ENCODE measurements at places on chromosomes 12 and 14.

GRCh38 chr12:16719713-16720416 is 113.9 kb upstream of the LMO3 start:
- DNase-seq, result no peak

DNA sequence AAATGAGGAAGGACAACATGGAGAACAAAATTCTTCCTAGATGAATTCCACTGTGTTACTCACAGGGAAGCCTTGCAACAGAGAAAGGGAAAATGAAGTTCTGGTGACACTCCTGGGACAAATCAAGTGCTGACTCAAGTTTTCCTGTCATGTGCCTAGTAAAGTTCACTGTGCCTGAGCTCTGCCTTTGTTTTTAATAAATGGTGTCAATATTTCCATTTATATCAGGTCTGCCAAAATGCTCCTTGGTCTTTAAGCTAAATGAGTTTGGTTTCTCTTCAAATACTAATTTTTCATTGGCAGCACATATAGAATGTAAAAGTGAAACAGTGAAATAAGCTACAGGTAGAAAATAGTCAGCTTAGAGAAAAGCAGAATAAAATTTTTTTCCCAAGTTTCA is 33.0 kb downstream of the HIGD1C start:
- no peak for DNase-seq

DNA sequence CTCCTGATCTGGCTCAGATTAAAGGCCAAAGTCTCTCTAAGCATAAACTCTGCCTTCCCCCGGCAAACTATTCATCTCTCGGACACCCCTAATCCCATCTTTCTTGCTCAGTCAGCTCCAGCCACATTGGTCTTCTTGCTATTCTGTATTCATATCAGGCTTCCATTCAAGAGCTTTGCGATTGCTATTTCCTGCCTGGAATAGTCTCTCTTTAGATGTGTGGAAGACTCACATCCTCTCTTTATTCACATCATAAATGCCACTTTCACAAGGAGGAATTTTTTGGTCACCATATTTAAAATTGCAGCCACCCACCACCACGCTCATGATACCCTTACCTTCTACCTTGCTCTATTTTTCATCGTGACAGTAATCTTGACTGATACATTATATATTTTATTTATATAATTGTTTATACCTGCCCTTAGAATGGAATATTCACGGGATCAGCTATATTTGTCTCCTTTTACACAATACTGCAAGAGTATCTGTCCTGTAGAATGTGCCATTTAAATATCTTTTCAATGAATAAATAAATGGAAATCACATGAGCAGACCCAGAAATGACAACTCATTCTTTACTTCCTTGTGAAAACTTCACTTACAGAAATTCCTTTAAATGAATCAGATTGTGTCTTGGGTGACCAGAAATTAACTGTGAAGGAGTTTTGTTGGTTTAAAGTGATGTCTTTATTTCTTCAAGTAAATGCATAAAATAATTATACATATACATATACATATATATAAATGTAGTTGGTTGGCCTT is 780.6 kb upstream of the FLRT2 start:
- DNase-seq, result no peak

DNA sequence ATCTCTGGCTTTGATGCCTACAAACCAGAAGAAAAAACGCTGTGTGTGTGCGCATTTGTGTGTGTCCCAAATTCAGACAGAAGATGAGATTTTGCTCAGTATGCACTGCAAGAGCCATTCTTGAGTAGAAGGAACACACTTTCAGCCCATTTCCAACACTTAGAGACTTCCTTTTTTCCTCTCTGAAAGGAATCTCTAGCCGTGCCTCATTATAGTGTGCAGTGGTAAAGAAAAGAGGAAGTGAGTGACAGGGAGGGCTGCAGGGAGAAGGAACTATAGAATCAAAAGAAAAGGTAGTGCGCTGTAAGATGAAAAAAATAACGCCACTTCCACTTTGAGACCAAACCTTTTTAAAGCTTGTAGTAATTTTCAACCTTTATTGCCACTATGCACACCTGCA is 1400.9 kb upstream of the FLRT2 start:
- DNase-seq, result no peak
